Stimulated activated CD4-positive, alpha-beta T cell treated with anti-CD3 and anti-CD28 coated beads, Interleukin-1b, Interleukin-23, amount 100 ng/mL, for 1 hour (primary cell): ENCODE measurements at places on chromosomes 5 and 9.

- no peak for DNase-seq
These were observed 64.2 kb downstream of the FGF18 start for GRCh38 chr5:171483551-171484135.

DNA sequence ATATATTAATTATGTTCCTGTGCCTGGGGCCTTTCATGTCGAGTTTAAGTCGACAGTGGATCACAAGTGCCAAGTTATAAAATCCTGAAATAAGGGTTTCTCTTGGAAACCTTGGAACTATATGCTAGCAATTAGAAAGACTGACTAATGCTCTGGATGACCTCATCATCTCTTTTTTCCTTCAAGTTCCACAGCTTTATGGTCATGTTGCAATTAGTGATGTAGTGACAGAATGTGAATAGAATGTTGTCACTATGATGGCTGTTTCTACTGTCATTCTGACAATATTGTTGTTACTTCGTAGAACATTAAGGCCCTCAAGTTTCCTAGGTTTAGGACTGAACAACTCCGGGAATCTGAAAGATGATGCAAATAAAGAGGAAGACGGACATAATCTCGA lies 368.0 kb upstream of the SEMA6A start:
- no peak for DNase-seq

- DNase-seq = no peak
These were observed 14.4 kb upstream of the CCDC69 start for GRCh38 chr5:151238303-151238741.

- DNase-seq = no peak
These were observed 174.0 kb downstream of the HMHB1 start for GRCh38 chr5:143985832-143986515.

GRCh38 chr5:10862085-10862484 lies 101.1 kb upstream of the DAP start:
- no peak for DNase-seq

- DNase-seq = no peak
These were observed 101.3 kb downstream of the FBXL7 start for GRCh38 chr5:15601274-15601673.

DNA sequence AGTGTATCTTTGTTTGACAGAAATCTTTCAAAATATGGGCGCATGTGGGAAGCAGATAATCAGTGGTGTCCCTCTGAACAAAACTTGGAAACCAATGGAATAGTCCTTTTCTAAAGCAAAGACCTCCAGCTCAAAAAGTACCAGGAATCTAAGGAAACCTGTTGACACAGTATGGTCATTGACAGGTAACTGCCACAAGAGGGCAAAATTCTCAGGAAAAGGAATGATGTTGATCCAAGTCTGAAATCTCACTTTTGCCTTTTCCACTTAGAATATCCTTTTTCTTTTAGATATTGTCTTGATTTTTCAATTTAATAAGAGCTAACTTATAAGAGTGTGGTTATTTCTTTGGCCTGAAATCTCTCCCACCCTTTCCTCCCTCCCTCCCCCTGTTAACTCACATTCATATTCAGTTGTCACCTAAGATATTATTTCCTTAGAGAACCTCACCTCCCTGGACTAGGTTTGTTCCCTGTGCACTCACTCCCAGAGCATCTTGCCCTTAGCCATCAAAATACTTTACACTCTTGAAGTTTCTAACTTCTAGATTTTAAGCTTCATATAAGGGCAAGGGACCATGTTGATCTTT lies 59.0 kb upstream of the BARX1 start:
- no peak for DNase-seq

GRCh38 chr9:109629615-109630014 lies 131.5 kb upstream of the PTPN3 start:
- no peak for DNase-seq

DNA sequence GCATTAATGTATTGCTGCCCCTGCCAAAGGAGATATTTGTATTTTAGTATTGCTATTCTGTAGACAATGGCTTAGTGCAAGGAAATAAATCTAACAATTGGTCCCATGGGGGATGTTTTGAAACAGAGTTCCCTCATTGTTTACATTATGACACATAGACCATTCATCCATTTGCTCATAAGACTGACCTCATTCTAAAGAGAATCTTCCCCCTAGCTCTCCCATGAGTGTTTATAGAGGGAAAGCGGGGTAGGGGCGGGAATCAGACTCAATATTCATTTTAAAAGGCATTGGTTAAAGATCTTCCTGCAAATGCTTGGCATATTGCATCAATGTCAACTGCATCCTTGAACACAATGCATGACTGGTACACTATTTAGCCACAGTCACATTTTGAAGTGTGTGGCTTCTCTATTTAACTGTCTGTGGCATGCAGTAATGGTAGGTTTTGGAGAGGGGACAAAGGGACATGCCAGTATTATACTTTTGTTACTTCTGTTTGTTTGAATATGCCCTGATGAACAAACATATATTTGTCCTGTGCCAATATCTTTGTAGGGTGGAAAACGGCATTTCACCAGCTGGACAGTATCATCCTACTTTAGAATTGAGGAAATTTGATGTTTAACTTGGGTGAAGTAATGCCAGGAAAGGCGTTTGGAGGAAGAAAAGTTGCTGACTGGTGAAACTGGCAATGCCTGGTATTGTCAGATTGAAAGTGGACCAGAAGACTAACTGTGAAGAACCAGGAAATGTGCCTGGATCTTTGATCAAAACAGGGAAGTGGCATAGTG lies 84.1 kb upstream of the MEGF10 start:
- DNase-seq = no peak

GRCh38 chr9:86175223-86175622 lies 75.9 kb upstream of the GOLM1 start:
- DNase-seq = no peak

- DNase-seq = no peak
These were observed 114.1 kb upstream of the LPCAT1 start for GRCh38 chr5:1637639-1638481.

- DNase-seq = no peak
These were observed 210.8 kb downstream of the ADAMTSL1 start for GRCh38 chr9:18684593-18685317.

GRCh38 chr9:120080849-120081248 lies 499.1 kb downstream of the CDK5RAP2 start:
- DNase-seq = no peak
